ENCODE measurements at places on chromosomes 1 and 21. TPM values are rescaled to one million over a fixed set of nuclear protein-coding genes. Genes with fewer than 3 reads are reported as not detected.

- DNase-seq: no peak
Observed at GRCh38 chr1:185531838-185532237, 202.4 kb upstream of the HMCN1 start.

Gene CR2
- not detected for total RNA-seq

DNA sequence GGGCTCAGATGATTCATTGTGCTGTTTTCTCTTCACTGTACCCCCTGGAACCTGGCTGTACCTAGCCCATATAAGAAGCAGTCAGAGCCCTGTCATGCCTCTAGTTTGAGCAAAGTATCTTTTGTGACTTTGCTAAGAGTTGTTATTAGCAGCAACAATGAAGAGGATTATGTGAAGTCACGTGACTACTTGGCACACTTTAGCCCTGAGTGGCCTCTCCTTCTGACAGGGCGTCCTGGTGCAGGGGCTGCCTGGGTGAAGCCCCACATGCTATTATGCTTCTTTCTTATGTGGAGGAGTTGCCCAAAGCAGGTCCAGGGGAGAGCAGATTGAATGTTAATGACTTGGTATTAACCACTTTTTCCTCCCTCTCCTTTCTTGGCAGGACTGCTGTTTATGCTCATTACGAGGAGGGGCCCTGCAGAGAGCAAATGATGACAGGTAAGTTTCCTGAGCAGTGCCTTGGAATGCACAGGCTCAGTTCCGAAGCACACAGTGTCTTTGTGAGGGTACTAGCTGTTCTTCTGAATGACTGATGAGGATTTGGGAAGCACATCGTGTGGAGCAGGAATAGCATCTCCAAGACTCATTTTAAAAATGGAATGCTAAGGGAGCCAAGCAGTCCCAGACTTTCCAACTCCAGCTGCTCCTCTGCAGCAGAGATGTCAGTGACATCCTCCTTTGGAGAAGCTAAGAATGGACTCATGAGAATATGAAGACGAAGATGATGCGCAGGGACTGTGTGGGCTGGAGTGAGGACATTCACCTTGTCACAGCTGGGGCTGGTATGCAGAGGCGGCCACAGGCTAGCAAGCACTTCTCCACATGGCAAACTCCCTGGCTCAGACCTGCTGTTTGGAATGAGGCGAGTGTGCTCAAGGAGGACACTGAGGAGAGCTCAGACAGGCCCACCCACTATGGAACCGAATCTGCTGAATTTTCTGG is 15.2 kb upstream of the ST3GAL3 start:
- DNase-seq: no peak

Gene KCTD3
- 12.4 TPM for total RNA-seq

Gene C1QTNF12
- 0.51 TPM for total RNA-seq

DNA sequence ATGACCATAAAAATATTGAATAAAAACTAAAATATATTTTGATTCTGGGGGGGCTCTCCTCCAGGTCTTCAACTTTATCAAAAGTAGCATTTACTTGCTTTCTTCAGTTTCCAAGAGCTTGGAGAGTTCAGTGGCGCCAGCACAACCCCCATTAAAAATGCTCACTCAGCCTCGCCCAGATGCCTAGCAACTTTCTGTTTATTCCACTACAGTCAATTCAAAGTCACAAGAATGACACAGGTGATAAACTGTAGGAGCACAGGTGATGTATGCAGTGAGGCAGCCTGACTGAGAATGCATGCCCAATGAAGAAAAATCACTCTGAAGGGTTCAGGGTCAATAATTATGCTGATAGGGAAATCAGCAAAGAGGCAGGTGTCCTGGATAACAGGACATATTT is 159.4 kb upstream of the ATP1B1 start:
- no peak for DNase-seq

All from Right ventricle myocardium superior (tissue), 1 donor.